ENCODE measurements at places on chromosomes 2 and 18.

GRCh38 chr18:35818353-35818667, 154.2 kb upstream of the RMP24 start:
- no peak for DNase-seq

- DNase-seq, result no peak
These were observed 10.2 kb downstream of the TMEM17 start for GRCh38 chr2:62495761-62496160.

GRCh38 chr2:18896125-18896764, 306.9 kb upstream of the NT5C1B start:
- no peak for DNase-seq

GRCh38 chr2:10814571-10815331, 2.2 kb upstream of the PDIA6 start:
- DNase-seq, result no peak

DNA sequence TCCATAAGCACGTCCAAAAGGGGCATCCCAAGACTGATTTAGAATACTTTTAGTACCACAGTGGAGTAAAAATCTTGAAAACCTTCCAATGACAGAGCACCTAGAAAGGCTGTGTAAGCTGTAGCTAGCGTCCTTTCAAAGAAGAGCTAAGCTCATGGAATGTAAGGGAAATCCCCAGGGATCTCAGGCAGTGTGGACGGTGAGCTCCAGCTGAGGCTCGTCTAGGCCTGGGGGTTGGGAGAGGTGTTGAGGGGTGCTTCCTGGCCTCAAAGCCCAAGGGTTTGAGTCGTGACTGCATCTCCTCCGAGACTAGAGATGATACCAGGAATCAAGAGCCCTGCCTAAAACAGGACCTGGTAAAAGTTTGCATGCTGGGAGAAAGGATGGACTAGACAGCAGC, 7.6 kb downstream of the CTIF start:
- DNase-seq, result no peak

- DNase-seq, result no peak
These were observed 713.7 kb upstream of the PKDCC start for GRCh38 chr2:41334159-41334558.
